CD4-positive, alpha-beta T cell treated with Interferon gamma for 1 hour (primary cell): ENCODE measurements at places on chromosomes 5 and 9.

DNA sequence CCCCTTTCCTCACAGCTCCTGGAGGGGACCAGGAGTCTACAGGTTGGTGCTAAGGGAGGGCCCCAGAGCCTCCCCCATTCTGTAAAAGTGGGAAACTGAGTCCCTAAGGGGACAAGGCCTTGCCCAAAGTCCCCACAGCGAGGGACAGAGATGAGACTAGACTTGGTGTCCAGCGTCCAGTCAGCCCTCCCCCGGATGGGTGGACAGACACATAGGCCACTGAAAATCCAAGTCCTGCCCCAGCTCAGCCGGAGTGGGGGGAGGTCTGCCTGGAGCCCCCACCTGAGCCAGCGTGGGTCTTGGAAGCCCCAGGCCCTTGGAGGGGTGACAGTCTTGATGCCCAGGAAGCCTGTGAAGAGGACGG lies 5.2 kb downstream of the BARHL1 start:
- no peak for DNase-seq

- DNase-seq, result no peak
Measured at GRCh38 chr5:53426878-53427277, 53.6 kb upstream of the FST start.

DNA sequence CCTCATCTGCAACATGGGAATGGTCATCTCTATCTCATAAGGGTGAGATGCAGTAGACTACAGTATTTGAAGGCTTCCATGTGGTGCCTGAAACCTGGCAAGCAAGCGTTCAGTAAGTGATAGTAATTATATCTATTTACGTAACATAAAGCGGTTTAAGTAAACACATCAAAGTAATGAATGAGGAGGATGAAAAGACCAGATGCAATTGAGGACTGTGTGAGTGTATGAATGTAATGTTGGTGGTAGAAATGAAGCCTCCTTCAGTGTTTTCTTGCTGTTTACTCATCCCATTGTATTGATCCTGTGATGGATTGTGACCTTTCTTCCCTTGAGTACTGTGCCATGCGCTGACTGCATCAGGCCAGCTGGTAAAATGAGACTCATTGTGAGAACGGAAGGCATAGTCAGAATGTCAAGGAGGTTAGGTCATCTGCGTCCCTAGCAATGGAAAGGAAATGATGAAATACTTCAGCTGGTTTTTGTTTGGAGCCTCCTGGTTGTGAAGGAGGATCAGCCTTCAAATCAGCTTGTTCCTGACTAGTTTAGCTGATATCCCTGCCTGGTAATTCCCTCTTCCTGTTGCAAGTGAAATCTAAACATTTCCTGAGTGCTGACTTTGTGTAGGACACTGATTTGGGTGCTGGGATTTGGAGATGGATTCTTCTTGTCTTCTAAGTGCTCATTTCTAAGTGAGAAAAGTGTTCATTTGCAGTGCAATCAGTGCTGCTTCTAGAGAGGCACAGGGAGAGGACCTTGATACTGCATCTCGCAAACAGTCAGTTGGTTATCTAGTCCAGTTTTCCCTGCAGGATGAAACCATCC lies 35.6 kb downstream of the TNFSF8 start:
- DNase-seq, result no peak

GRCh38 chr5:74786851-74787250 lies 19.8 kb downstream of the NSA2 start:
- no peak for DNase-seq

DNA sequence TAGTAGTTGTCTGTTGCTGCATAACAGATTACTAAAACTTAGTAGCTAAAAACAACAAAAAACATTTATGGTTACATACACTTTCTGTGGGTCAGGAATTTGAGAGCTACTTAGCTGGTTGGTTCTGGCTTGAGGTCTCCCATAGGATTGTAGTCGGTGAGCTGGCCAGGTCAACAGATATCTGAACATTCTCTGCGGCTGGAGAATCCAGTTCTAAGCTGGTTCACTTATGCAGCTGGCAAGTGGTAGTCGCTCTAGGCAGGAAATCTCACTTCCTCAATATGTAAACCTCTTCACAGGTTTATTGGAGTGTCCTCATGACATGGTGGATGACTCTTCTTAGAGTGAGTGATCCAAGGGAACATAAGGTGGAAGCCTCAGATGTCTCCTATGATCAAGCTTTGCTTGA lies 65.7 kb upstream of the TNFAIP8 start:
- no peak for DNase-seq

- DNase-seq, result no peak
Measured at GRCh38 chr9:15785584-15785983, 232.7 kb downstream of the CCDC171 start.

DNA sequence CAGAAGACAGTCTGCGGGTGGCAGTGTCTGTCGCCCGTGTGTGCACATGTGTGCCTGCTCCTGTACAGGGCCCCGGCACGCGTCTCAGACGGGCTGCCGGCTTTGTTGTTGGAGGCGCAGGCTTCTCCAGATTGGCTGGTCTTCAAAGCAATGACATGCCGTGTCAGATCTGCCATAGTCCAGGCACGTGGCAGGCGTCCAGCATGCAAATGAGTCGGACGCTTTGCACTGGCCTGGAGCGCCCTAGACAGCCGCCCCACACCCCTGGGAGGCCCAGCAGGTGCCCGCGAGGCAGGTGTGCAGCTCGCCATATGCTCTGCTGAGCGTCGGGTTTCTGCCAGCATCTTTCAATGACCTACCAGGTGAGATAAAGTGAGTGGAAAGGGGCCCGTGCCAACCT lies 71.5 kb downstream of the GADD45G start:
- no peak for DNase-seq

DNA sequence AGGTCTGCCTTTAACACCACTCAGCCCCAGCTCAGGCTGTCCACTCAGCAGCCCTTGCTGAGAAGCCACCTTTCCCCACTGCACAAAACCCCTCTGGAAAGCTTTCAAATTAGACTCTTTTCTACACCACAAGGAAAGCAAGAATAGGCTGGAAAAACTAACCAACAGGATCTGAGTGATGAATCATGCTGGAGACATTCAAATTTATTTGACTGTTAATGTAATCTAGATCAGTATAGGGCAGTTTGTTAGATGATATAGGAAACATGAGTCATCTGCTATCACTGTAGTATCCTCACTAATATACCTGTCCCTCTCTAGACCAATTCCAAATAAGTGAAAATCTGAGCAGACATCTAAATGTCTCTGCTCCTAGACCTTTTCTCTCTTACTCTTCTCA lies 127.8 kb upstream of the PAM start:
- no peak for DNase-seq
